ENCODE measurements at places on chromosomes 2 and 18.

DNA sequence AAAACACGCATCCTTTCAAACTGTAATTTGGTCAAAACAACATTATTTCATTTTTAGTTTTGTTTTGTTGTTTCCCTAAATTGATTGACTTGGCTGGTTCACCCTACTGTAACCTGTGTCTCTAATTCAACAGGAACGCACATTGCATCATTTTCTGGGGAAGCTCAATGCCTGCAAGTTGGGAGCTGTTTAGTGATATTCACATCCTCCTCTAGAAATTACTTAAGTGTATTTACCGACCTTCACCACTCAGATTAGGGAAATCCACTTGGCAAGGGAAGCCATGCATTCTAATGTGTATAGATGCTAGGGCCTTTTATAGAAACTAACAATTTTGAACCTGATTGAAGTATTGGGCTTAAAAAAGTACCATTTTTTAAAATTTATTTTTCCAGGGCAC is 7.3 kb upstream of the TPO start:
- no peak for DNase-seq

- DNase-seq = no peak
Measured at GRCh38 chr2:86140969-86141392, 34.9 kb downstream of the PTCD3 start.

DNA sequence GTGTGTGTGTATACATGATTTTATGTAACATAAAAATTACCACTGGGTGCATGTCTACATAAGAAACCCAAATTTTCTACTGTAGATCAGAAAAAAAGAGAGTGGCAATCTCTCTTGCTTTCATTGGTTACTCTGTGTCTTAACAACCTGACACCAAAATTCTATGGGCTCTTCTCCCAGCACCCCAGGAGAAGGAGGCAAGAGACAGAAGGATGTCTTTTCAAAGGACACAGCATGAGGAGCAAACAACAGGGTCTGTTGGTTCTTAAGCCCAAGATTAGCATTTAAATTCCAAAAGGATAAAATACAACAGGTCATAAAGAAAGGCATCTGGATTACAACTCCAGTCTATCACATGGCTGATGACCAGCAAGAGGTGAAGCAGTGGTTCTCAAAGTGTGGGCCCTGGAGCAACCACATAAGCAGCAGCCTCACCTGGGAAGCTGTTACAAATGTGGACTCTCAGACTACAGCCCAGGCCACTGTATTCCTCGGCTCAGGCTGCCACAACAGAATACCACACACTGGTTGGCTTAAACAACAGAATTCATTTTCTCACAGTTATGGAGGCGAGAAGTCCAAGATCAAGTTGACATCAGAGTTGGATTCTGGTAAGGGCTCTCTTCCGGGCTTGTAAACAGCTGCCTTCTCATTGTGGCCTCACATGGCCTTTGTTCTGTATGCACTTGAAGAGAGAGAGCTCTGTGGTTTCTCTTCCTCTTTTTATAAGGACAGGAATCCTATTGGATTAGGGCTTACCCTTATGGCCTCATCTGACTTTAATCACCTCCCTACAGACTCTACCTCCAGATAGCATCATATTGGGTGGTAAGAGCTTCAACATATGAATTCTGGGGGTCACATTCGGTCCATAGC is 79.8 kb upstream of the RNF152 start:
- DNase-seq = no peak

DNA sequence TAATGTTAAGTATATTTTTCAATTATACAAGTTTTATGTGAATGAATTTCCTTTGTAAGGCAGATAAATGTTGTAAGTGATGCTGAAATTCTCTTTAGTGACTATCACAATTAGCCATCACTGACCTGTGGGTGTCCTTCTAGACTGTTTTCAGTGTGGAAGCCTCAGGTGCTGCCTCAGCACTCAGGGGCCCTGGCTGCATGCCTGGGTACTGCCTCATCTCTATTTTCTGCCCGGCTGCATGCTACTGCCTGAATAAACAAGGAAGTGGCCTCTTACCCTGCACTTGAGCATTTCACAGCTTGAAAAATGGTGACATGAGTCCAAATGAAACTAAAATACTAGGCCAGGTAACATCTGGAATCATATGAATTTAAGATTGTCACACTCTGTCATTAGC is 787.6 kb upstream of the SALL3 start:
- no peak for DNase-seq

DNA sequence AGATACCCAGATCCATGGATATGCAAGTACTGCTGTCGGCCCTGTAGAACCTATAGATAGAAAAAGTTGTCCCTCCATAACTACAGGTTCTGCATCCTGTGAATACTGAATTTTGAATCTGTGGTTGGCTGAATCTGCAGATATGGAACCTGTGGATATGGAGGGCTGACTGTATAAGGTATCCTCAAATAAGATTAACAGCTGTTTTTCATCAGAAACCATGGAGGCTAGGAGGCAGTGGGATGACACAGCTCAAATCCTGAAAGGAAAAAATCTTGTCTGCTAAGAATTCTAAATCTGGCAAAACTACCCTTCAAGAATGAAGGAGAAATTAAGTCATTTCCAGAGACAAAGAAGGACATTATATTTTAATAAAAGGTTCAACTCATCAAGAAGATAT is 14.7 kb upstream of the ACAA2 start:
- DNase-seq = no peak

DNA sequence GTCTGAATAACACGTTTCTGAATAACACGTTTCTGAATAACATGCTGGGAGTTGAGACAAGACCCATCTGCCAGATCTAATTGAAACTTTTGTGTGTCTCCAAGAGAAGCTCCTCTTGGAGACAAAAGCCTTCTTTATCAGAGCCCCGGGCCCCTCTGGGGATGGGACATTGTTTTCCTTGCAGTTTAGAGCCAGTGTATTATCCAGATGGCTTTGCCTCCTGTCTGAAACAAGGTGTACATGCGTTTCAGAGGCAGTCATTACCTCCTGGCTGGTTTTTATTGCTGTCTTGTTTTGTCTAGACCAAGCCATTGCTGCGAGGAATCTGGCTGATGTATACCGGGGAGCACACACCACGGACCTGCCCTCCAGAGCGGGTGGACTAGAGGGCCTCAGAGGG is 7.8 kb downstream of the FOSL2 start:
- no peak for DNase-seq

DNA sequence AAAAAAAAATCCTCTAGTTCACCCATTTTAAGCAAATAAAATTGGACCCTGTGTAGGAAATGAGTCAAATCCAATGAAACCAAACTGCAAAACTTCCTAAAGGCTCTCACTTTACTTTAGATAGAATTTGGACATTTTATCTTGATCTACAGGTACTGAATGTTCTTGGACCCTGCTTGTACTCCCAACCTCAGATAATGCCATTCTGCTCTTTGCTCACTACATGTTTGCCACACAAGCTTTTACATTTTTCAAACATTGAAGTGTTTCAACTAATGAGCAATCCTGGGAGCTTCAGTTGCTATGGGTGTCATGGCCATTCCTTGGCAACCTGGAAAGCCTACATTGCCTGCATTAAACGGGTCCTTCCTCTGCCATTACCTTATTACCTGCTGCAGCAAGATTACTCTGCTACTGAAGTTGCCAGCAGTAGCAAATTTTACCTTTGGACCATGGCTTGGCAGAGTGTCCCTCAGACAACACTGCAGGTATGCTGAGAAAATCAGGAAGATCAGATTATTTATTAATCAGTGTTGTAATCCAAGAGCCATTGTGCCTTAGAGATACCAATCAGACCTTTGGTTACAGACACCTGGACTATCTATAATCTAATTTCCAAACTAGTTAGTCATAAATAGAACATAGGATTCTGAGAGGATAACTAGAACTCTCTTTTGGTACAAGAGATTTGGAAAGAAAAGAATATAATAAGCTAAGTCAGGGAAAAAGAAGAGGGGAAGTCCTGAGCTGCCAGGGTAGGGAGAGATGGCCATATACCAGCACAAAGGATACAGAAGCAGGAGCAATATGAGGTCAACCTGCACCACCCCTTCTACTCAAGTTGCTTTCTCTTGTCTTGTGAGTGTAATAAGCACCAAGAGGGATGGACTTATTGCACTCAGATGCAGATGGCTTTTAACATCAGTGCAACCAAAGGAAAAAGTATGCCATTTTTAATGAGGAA is 293.3 kb upstream of the TFPI start:
- DNase-seq = no peak

- DNase-seq = no peak
Measured at GRCh38 chr2:74374509-74375205, 5.5 kb downstream of the DCTN1 start.

DNA sequence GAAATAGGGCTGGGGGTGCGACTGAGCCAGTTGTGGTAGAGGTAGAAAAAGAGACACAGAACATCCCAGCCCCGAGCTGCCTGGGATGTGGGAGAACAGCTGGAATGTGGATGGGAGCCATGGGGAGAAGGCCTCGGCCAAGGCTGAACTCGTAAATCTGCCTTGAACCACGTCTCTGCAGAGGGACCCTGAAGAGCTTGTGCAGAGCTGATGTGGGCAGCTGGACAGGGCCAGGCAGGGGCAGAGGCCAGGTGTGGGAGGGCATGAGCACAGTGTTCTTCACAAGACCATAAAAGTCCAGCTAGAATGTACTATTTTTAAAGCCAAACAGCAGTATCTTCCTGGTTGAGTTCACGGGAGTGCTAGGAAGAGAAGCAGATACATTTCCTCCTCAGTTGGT is 5.7 kb downstream of the TCF23 start:
- DNase-seq = no peak

GRCh38 chr2:96926791-96927190 is 56.9 kb upstream of the SEMA4C start:
- DNase-seq = no peak
